ENCODE measurements at places on chromosomes 4 and X.

DNA sequence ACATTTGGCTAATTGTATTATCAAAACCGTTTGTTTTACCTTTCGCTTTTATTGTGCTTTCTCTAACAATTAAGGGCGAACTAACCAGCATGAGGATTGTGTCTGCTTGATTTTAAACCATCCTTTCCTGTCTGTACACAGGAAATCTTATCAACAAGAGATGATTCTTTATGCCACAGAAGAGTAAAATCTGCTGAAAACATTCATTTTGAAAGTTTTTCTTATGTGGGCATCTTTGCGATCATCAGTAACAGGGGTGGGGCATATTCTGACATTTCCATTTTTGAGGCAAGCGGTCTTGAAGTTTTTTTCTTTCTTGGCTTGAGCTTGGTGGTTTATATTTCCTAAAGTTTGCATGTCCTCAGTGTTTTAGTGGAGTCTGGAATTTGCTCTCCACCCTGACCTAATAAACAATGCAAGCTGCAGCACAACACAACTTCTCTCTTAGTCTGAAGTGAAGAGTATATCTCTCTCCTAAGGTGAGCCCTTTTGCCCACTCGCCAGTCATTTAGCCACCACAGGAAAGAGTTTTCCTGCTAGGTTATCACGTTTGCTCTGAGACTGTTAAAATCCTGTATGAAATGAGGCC lies 26.6 kb downstream of the NFKB1 start:
- DNase-seq: no peak

GRCh38 chr4:73376976-73377375 lies 27.1 kb upstream of the ALB start:
- DNase-seq: peak; percentile 12

DNA sequence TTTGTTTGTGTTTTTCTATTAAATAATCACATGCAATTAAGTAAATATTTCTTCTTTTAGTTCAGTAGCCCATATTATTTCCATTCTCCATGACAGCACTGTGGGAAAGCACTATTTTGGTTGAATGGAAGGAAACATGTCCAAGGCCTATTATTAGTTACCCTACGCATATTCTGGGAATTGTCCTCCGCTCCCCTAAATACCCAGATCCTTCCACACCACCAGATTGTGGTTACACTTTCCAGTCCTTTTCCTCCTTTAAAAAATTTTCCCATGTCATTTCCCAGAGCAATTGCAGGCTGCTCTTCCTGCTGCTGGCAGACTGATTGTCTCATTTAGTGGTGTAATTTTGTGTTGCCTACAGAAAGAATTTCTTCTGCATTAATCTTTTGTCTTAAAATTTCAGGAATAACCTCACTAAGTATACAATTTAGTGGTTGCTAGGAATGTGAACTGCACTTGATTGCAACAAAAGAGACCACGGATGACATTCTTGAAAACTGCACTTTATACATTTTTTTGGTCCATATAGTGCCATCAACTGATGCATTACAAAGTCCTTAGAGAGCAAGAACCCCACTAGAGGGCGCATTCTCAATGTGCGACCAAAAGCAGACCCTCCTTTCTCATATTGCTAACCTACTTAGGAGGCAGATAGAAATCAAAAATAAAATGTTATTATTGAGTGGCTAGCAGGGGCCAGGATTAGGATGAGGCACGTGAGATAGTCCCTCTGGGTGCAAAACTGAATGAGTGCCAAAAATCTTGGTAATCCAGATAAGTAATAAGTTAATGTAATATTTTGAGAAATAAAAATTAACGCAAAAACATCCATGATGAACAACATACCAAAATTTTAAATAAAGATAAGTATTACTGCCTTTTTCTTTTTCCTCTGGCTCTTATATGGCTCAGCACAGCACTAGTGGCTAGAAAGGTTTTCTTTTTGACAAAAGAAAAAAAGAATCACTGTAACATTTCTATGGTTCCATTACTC lies 98.8 kb upstream of the IQCM start:
- DNase-seq: peak; percentile 55

DNA sequence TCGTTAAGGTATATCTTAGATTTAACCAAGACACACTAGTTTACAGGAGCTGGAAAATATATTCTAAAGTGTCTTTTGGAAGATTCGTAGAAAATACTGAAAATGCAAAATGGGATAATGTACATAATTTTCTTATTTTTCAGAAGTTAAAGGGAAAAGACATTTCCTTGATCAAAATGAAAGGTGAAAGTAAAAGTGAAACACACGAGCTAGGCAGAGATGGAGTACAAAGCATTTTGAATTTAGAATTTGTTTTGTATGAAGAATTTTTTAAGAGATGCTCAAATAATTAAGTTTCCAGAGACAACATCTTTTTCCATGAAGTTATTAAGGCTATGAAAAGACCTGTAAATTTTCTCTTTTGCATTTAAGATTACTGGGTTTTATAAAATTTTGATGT lies 2192.6 kb upstream of the AGA start:
- no peak for DNase-seq

DNA sequence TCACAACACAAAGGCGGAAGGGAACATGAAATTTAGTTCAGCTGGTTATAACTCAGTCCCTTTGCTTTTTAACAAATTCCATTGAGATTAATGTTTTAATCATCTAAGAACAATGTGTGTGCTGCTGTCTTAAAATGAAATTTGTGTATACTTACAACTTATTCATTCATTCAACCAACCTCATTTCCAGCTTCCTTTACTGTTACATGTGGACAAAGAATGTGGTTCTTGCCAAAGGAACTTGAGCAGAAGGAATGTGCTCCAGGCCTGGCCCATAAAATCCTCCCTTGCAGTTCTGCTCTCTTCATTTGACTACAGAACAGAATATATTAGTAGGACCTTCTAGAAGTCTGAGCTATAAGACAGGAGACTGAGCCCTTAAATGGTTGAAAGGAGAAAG lies 176.8 kb upstream of the GLRA2 start:
- no peak for DNase-seq

All from NB4 (cell line).